ENCODE measurements at places on chromosomes 12 and 14. TPM values are rescaled to one million over a fixed set of nuclear protein-coding genes. Genes with fewer than 3 reads are reported as not detected.

- DNase-seq = no peak
Observed at GRCh38 chr14:61598980-61599379, 96.3 kb upstream of the HIF1A start.

- DNase-seq = no peak
Observed at GRCh38 chr14:73245480-73246325, 8.4 kb downstream of the PAPLN start.

DNA sequence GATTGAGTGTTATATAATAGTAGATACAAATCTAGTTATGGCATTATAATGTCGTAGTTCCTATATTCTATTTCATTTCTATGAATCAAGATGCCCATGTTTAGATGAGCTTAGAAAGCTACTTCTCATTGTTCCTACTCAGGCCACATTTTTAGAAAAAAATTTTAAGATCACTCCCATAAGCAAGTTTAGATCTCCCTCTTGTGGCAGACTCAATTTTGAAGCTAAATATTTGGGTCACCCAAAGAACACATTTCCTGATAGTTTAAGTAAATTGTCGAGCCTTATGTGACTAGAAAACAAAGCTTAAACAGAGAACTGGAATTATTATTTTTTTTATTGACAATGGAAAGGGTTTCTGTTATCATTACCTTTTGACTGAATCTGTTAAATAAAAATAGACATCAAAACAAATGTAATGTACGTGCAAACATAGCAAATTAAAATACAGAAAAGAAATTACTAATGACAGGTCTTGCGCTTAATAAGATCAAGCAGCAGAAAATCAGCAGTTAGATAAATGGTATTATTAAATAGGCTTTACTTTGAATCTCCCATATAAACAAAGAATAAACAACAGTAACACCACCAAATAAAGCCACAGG is 180.2 kb downstream of the ACSS3 start:
- peak; percentile 18 for DNase-seq

Gene DDN
- total RNA-seq = not detected

- DNase-seq = no peak
Observed at GRCh38 chr14:72544615-72545387, 349.1 kb downstream of the DPF3 start.

GRCh38 chr12:102781117-102781516 is 135.9 kb downstream of the PAH start:
- DNase-seq = no peak

Gene NXPH4
- total RNA-seq = 0.33 TPM

DNA sequence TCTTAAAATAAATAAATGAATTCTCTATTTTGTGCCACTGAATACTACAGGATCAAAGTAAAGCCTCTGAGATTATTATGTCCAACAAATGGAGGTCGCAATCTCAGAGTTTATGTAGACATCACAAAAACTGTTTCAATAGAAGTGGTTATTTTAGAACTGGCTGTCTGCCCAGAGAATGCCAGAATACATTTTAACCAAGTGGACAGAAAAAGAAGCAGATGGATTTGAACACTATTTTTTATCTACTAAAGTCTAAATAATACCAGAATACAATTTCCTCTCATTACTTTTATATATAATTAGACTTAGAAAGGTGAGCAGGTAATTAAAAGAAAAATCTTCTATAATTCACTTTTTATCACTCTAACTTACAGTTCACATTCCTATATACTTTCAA is 118.3 kb downstream of the MED13L start:
- no peak for DNase-seq

DNA sequence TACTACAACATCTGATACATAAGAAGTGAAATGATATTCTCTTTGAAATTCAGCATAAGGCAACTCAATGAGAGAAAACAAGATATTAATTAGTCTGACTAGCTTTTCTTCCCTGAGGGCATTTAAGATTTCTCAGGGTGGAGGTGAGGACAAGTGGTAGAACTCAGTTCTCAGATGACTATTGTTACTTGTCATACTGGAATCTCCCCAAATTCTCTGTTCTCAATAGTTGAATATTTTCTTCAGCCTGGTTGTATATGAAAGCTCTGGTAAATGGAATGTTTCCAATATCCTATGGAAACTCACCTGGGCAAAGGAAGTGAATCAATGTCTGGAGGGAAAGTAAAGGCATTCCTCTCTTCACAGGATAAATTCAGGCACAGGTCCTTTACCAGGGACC is 18.2 kb upstream of the ITGA5 start:
- DNase-seq = no peak

DNA sequence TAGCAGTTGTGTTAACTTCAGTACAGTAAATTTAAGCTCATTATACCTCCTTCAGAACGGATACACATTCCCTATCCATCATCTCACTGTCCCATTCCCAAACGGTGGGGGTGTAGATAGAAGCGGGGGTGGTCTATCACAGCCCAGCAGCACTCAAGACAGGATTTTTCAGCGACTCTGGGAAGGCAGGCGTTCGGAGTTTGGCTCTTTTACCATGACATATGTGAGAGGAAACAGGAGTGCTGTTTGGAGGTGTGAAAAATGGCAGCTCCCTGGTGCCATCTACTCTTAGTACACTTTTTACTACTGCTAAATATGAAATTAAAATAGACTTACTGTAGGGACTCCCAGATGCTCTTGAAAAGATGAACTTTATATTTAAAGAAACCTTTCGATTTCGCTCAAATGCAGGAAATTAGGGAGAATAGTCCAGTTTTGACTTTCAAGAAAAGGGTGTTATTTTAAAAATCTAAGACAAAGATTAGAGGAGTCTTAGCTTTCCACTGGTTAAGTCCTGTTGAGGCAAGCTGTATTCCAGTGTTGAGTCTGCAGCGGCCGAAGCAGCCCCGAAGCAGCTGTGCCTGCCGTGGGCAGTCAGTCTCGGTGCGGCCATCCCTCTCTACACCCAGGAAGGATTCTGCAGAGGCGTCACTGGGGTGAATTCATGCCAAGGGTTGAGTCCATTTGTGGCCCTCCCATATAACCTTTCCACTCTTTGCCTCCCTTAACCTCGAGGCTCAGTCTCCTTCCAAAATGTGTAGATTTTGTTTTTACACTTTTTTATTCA is 42.1 kb downstream of the KCNMB4 start:
- DNase-seq = no peak

Gene TAS2R8
- not detected for total RNA-seq

DNA sequence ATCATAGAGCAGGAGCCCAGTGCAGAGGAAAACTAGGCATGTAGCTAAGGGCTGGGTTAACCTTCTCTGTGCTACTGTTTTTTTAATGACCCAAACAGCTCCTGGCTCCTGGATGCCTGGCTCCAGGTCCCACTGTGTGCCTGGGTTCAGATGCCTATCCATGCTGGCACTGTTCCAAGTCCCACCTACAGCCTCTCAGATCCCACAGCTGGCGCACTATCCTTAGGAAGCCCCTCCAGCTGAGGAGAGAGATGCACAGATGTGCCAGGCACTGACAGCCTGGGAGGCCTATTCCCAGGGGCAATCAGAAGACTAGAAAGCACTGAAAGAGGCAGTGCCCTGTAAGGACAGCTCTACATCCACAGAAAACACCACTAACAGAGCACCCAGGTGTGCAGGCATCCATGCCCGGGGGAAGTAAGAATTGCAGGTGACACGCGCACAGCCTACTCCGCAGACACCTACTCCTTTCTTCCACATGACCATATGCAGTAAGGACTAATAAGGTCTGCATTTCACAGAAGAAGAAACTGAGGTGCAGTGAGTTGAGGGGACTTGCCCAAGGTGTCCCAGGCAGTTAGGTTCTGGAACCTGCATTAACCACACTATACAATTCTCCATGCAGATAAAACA is 51.2 kb downstream of the PITPNM2 start:
- no peak for DNase-seq

DNA sequence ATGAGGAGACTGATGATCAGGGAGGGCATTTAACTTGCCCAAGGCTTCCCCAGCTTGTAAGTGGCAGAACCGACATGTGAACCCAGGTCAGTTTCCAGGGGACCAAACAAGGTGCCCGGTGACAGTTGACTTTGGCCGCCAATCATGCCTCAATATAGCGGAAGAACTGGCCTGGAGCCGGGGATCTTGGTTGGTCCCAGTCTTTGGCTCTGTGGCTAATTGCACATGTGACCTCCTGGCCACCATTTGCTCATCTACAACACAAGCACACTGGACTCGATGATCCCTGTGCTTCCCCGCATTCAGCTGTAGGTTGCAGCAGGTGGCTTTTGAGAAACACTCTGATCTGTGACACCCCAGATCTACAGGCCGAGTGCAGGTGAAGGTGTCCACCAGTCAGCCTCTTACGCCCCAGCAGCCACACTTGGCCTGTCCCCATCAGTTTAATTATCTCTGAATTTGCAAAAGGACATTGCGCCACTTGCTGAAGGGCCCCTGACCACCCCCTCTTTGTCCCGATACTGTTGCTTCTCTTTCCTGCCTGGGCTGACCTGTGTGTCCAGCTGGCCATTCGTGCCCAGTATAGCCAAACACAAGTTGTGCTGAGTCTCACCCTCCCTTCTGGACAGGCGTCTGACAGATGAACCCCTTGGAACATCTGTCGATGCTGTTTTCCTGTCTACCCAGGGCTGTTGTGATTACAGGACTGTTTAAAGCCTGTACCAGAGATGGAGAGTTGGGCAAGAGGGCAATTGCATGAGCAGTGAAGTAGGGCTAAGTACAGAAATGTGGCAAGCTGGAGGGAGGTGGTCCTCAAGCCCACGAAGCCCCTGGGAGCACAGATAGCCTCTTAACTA is 14.1 kb downstream of the ACACB start:
- DNase-seq = no peak

GRCh38 chr14:59093902-59094301 is 94.6 kb upstream of the DAAM1 start:
- no peak for DNase-seq

DNA sequence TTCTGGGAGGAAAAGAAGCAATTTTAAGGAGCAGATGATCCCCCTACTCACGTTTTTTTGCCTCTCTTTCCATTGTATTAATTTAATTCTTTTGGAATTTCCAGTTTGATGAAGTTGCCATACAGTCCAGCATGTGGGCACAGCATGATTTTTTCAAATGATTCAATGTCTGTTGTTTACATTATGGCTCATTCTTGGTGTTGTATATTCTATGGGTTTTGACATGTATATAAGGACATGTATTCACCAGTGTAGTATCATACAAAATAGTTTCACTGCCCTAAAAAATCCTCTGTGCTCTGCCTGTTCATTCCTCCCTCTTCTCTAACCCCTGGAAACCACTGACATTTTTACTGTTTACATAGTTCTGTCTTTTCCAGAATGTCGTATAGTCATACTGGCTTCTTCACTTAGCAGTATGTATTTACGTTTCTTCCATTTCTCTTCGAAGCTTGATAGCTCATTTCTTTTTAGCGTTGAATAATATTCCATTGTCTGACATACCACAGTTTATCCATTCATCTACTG is 13.3 kb upstream of the KLHDC2 start:
- no peak for DNase-seq

DNA sequence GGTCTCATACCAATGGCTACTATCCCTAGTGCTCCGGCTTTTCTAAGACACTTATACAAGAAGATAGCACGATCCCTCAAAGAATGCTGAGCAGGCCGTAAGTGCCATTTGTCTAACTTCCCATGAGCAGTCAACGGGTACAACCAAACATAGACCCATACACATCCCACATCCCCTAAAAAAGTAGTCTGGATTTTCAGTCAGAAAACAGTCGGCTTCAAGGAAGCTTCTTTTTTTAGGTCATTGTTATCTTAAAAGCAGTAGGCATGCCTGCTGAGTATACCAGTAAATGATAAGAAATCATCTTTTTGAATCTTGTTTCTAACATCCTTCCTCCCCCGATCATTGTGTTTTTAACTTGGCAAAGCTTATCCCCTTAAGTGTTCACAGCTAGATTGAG is 19.8 kb downstream of the OSBPL8 start:
- DNase-seq = no peak

Gene PTPN21
- 4.8 TPM for total RNA-seq

DNA sequence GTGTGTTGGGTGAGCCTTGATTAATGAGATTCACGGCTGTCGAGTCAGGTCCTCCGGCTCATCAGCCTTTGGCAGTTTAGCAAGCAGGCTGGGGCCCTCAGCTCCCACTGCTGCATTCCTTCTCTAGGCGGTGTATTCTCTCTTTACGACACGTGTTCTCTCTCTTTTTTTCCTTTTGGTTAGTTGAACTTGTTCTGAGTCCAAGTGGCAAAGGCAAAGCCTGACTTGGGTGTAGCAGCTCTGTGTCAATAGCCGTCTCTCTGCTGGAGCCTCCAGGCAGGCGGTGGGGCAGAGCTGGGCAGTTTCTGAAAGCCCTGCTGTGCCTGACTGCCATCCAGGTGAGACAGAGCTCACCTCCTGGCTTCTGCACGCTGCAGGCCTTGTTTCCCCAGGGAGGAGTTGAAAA is 46.6 kb downstream of the SUSD6 start:
- DNase-seq = peak; percentile 27

DNA sequence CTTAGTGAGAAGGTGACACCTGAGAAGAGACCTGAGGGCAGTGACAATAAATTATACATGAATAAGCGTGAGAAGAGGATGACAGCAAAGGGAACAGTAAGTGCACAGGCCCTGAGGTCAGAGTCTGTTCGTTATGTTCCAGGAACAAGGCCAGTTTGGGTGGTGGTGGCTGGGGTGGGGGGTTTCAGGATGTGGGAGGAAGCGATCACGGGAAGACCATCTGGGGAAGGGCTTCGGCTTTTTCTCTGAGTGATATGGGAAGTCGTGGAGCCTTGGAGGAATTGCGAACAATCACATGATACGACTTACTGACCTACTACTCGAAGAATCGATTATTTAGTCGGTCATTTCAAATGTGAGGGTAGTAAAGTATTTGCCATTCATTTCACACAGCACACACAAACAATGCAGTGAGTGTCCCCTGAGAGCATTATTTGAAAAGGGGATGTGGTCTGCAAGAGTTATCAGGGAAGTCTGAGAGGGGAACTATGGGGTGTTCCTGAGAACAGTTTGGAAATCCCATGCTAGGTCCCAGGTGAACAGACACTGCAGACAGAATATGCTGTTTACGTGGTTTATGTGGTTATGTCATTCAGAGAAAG is 94.7 kb downstream of the SLC38A1 start:
- no peak for DNase-seq

GRCh38 chr12:16258963-16259362 is 18.5 kb downstream of the SLC15A5 start:
- DNase-seq = peak; percentile 5

Gene CLEC4C
- not detected for total RNA-seq

Gene NGB
- total RNA-seq = not detected

Gene ZC3H10
- 3.5 TPM for total RNA-seq

Gene SIX4
- total RNA-seq = 20.6 TPM

GRCh38 chr14:68604361-68604730 is 188.5 kb downstream of the ZFP36L1 start:
- no peak for DNase-seq

Measured in Daoy (cell line).